Caki2 (cell line): ENCODE measurements at places on chromosomes 7 and 10. TPM values are rescaled to one million over a fixed set of nuclear protein-coding genes. Genes with fewer than 3 reads are reported as not detected.

DNA sequence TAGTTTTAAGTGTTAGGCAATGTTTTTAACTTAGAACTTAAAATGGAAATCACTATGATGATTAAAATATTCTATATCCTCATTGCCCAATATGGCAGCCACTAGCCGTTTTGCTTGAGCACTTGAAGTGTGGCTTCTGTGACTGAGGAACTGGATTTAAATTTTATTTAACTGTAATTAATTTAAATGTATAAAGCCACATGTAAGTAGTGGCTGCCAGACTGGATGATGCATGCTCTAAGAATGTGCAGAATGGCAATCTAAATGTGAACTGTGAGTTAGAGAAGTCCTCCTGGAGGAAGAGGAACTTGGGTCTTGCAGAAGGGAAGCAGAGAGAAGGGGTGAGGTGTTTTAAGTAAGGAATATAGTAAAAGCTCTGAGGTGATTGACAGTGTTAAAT, 451.4 kb downstream of the SUGCT start:
- DNase-seq: peak; percentile 3

- no peak for DNase-seq
Observed at GRCh38 chr10:72261784-72262404, 11.8 kb upstream of the DDIT4 start.

GRCh38 chr10:83012866-83013265, 1126.4 kb upstream of the GHITM start:
- peak; percentile 3 for DNase-seq

DNA sequence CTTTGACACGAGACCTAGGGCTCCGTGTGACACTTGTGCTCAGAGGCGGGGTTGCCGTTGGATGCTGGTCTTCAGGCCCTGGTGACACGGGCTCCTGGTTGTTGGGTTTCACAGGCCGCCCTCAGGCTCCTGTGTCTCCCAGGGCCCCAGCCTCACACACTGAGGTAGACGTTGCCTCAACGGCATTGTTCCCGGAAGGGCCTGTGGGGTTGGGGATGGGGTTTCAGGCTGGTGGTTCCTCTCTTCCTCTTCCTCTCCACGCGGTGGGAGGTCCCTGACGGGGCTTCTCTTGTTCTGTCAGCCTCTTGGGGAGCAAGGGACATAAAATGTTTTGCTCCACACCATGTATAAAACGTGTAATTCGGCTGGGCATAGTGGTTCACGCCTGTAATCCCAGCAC, 125.1 kb downstream of the TRRAP start:
- no peak for DNase-seq

HEPACAM2 gene
- total RNA-seq: not detected in 2 replicates

SRGN gene
- 288 and 293 TPM in 2 replicates for total RNA-seq

SUN3 gene
- total RNA-seq: not detected in 2 replicates
